Midbrain (tissue), 1 donor: ENCODE measurements at places on chromosomes 7 and 10.

- peak; percentile 69 for DNase-seq
These were observed 523 bp upstream of the CDH23 start for GRCh38 chr10:71396084-71396710.

- DNase-seq, result no peak
These were observed 39.9 kb upstream of the SORCS3 start for GRCh38 chr10:104601166-104601565.

- DNase-seq, result no peak
These were observed 281.6 kb upstream of the ZMIZ1 start for GRCh38 chr10:78787125-78787524.

DNA sequence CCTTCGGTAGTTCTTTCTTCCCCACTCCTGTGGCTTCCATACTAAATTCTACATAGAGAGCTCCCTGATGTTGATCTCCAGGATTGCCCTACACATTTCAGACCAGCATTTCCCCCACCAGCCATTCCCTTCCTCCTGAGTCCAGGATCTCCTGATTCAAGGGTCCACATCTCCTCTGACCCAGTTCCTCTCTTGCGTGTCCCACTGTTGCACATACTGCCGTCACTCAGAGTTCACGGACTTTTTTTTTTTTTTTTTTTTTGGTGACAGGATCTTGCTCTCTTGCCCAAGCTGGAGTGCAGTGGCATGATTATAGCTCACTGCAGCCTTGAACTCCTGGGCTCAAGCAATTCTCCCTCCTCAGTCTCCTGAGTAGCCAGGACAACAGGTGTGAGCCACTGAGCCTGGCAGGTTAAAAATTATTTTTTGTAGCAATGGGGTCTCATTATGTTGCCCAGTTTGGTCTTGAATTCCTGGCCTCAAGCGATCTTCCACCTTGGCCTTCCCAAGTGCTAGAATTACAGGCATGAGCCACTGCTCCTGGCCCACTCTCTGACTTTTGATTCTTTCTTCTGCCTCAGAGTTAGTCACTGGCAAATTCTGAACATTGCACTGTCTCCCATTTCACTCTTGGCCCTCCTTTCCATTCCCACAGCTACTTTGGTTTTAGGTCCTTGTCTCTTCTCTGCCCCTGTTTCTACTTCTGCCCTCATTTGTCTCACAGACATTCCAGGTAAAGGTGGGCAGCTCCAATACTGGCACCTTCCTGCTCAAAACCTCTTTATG lies 29.6 kb upstream of the ZRANB1 start:
- DNase-seq, result no peak

GRCh38 chr7:119026391-119026790 lies 801.9 kb downstream of the ANKRD7 start:
- no peak for DNase-seq

DNA sequence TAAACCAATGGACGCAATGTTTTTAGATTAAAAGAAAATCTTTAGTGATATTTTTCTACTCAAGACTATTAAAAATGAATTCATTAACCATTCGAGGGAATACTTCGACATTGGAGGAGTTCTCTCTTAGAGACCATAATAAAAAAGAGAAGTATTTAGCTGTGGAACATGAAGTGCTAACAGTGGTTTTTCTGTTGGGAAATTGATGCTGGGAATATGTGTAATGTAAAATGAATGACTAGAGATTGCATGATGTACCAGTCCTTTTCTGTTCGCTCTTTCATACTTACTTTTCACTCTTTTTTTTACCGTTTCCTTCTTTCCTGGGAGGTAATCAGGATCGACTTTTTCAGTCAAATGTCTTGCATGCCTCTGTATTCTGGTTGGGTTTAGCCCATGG lies 41.3 kb downstream of the ST7 start:
- no peak for DNase-seq
